Bronchial epithelial cell (primary cell): ENCODE measurements at places on chromosomes 13 and 19. TPM values are rescaled to one million over a fixed set of nuclear protein-coding genes. Genes with fewer than 3 reads are reported as not detected.

- DNase-seq: no peak
These were observed 41.4 kb downstream of the DEDD2 start for GRCh38 chr19:42175952-42176648.

GRCh38 chr19:16607819-16608218 lies 20.2 kb downstream of the MED26 start:
- DNase-seq: no peak

GRCh38 chr13:92896842-92897241 lies 329.8 kb upstream of the GPC6 start:
- DNase-seq: peak; percentile 45

DNA sequence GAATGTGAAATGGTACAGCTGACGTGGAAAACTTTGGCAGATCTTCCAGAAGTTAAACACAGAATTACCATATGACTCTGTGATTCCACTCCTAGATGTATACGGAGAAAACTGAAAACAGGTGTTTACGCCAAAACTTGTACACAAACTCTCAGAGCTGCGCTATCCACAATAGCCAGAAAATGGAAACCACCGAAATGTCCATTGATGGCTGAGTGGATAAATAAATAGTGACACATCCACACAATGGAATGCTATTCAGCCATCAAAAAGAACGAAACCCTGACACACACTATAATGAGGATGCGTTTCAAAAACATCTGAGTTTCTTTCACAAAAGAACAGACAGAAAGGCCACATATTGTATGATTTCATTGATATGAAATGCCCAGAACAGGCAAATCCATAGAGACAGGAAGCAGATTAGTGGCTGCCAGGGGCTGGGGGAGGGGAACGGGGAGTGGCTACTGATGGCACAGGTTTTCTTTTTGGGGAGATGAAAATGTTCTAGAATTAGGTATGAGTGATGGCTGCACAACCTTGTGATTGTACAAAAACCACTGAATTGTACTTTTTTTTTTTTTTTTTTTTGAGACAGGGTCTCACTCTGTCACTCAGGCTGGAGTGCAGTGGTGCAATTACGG lies 33.0 kb downstream of the IL12RB1 start:
- no peak for DNase-seq

DNA sequence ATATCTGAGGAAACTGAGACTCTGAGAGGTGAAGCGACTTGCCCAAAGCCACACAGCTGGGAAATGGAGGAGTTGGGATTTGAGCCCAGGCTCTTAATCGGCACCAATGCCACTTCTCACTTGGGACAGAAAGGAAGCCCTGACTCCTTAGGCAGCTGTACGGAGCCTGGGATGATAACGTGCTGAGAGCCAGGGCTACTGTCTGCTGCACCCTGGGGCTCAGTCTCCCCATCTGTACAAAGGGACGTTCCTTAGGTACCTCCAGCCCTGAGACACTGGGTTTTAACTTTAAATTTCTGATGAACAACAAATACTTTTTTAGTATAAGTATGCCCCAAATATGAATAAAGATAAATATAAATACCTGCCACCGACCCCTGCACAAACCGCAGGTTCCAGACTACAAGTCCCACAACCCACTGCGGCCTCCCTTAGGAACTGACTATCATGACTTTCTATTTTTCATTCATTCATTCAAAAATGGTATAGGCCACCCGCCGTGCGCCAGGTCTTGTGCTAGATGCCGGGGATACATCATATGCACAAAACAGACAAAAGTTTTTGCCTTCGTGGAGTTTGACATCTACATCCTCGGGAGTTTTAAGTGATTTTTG lies 776 bp upstream of the NCLN start:
- DNase-seq: no peak

PRRG2 gene
- 4.5 and 6.3 TPM in 2 replicates for total RNA-seq

POU4F1 gene
- total RNA-seq: not detected in 2 replicates

IGFL1 gene
- total RNA-seq: not detected in 2 replicates
